ENCODE measurements at places on chromosomes 7 and 10.

DNA sequence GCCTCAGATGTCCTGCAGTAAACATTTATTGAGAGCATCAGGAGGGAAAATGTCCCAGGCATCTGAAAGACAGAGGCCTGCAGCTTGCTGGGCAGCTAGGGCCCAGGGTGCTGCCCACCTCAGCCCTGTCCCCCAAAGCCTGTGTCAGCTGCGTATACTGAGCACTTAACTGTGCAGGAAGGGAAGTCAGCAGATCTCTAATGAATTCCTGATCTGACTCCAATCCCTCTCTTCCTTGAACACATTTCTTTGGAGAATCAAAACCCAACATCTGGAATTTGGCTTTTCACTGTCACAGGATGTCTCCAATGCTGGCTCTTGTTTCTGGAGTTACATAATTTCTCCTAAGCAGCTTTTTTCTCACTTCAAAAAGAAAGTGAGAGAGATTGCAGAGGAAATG, 364.7 kb upstream of the NFE2L3 start:
- no peak for DNase-seq

- DNase-seq: peak; percentile 43
Observed at GRCh38 chr10:33332183-33333065, 2.0 kb downstream of the NRP1 start.

GRCh38 chr7:84060760-84061261, 133.8 kb downstream of the SEMA3A start:
- peak; percentile 77 for DNase-seq

GRCh38 chr7:33500703-33501701, 371.6 kb downstream of the BBS9 start:
- DNase-seq: no peak

DNA sequence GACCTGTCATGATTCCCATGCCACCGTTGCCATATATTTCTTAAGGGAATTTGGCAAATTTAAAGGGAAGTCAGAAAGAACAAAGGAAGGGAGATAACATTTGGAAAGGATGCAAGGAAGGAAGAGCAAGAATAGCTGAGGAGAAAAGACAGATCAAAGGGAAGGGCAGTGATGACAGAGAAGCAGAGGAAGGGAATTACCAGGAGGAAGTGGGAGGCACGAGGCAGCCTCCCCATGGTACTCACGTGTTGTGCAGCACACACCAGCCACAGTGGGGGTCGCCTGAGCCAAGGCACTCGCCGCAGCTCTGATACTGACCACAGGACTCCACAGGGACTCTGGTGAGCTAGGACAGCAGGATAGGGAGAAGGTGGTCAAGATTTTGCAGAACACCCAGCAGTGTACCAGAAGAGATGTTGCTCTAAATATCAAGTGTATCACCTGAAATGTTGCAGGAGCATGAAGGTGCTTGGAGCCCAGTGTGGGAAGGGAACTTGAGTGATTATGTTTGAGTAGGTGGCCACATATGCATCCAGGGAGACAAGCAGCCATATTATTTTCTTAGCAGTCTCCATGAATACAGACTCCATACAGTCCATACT, 335.3 kb downstream of the PLXNA4 start:
- no peak for DNase-seq

DNA sequence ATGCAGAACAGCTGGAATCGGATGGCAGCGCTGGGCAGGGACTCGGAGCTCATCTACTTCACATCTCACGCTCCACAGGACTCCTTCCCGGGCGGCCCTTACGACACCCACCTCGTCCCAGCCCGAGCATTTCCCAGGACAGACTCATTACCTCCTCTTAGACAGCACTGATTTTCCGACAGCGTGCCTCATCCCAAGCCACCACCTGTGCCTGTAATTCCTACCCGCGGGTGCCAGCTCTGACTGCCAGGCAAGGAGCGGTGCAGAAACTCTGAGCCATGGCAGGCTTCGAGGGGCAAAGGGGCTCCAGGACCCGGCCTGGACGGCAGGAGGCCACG, 25.6 kb downstream of the GPER1 start:
- DNase-seq: no peak

- DNase-seq: peak; percentile 78
Observed at GRCh38 chr10:14879124-14879927, 660 bp downstream of the SUV39H2 start.

DNA sequence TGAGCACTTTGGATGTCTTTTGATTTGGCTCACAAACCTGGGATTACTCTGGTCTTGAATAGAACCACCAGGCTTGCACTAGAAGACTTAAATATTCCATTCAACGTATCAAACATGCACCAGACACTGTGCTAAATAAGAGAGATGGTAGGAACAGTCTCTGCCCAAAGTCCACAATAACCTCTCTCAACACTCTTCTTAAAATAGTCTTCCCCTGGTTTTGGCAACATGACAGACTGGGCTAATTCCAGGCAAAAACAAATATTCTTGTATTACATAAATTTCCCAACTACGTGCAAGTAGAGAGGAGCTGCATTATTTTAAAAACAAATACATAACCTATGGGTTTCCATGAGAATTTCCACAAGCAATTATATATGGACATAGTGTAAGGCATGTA, 64.8 kb upstream of the PAPSS2 start:
- no peak for DNase-seq

DNA sequence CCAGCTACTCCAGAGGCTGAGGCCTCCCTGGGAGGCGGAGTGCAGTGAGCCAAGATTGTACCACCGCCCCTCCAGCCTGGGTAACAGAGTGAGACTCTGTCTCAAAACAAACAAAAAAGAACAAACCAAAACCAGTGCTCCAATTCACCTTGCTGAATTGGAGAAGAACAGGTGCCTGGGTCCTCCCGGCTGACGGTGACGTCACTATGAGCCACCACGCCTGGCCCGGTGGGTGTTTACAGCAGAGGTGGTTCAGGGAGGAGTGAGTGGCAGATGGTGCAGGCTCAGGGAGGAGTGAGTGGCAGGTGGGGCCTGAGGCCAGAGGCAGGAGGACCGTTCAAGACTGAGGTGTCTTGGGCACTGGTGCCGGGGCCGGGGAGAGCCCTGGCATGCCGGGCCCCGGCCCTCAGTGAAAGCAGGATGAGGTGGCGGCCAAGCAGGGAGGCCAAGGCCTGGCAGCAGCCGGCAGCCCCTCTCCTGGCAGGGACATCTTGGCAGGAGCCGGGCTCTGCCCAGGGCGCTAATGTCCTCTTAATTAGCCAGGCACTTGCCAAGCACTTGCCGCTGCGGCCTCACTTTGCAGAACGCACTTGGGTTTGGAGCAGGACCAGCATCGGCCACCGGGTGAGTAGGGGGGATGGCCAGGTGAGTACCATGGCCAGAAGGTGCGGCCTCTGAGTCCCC, 162.8 kb upstream of the TNRC18 start:
- DNase-seq: peak; percentile 90
